ENCODE measurements at places on chromosomes 6 and 20. TPM values are rescaled to one million over a fixed set of nuclear protein-coding genes. Genes with fewer than 3 reads are reported as not detected.

Gene DDO
- total RNA-seq = not detected

Gene SLC22A23
- 0.34 TPM for total RNA-seq

Gene POU3F2
- total RNA-seq = not detected

Gene GGTLC1
- not detected for total RNA-seq

GRCh38 chr6:12814015-12814414 lies 97.4 kb downstream of the PHACTR1 start:
- no peak for DNase-seq

GRCh38 chr6:7247179-7247456 lies 65.9 kb downstream of the SSR1 start:
- DNase-seq = no peak

- no peak for DNase-seq
Observed at GRCh38 chr20:37901240-37901639, 1.7 kb upstream of the VSTM2L start.

DNA sequence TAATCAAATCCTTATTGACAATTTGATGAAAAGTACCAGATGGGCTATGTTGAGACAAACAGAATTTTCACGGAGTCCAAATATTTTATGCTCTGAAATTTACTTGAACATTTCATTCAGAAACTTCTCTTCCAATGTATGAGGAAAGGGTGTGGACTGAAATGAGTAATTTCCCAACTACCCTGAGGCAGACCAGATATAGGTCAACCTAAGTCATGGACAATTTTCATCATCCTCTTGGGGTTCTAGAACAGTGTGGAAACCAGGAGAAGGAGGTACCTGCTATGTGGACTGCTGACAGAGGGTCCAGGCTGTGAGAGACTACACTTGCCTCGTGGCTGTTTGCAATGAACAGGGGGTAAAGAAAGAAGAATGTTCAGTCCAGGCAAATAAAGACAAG lies 323.0 kb downstream of the ESR1 start:
- DNase-seq = no peak

Gene PPP1R16B
- total RNA-seq = 74.9 TPM

Gene VWA7
- 1.6 TPM for total RNA-seq

DNA sequence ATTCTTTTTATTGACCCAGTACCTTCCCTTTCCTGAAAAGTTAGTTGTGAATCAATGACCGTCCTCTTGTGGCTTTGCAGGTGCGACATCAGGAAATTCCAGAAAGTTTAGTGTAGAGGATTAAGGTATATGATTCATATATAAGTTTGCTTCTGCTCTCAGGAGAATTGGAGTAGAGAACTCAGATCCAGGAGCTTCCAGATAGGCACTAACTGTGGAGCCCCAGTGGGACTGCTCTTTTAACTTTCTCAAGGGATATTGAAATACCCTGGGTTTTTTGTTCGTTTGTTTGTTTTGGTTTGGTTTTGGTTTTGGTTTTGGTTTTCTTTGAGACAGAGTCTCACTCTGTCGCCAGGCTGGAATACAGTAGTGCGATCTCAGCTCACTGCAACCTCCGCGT lies 9.5 kb downstream of the TAAR2 start:
- no peak for DNase-seq

DNA sequence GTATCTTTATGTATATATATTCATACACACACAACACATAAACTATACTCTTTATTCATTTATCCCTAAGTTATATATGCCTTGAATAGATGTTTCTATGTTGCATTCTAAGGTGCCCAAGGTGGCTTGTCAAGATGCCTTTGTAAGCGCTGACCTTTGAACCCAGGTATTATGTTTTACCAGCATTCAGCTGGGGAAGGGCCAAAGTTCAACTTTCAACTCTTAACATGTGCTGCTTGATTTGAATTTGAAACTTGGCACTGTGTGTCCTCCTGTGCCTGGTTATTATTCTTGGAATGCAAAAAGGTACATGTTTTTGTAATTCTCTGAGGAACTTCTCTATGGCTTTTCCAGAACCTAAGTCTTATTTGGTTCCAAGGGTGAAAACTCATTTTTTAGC lies 146.5 kb downstream of the EDN1 start:
- DNase-seq = no peak

Gene SALL4
- 0.74 TPM for total RNA-seq

GRCh38 chr20:25508083-25508770 lies 77.1 kb downstream of the NINL start:
- no peak for DNase-seq

- DNase-seq = no peak
Observed at GRCh38 chr6:136549300-136550044, 750 bp downstream of the MAP7 start.

- DNase-seq = no peak
Observed at GRCh38 chr6:23424584-23424983, 701.4 kb upstream of the NRSN1 start.

Gene HLA-DMB
- total RNA-seq = 3.6 TPM

Gene AGER
- 15.5 TPM for total RNA-seq

DNA sequence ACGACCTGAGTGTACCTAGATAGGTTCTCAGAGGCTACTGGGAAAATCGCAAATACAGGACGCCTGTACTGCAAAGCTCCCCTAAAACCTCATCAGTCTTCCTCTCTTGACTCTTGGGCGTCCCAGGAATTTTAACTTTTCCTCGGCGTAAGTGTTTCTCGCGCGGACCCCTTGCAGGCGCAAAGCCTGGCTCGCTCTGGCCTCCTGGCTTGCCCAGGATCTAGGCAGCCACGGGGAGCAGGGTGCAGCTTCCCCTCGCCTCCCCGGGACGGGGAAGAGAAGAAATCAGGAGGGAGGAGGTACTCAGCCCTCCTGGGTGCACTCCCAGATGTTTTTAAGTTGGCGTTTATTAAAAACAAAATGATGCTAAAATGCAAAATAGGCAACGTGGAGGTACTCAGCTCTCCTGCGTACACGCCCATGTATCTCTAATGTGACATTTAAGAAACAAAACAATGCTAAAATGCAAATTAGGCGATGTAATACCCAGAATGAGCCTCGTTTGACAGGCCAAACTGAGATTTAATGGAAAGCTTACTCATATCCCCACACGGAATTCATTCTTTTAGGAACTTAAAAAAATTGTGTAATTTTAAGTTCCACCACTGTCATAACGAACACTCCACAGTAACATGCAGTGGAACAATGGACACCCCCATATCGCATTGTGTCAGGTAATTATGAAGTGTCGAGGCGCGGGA lies 1.6 kb upstream of the SOBP start:
- no peak for DNase-seq

Gene ARMC12
- 1.1 TPM for total RNA-seq

Gene ASIP
- not detected for total RNA-seq

DNA sequence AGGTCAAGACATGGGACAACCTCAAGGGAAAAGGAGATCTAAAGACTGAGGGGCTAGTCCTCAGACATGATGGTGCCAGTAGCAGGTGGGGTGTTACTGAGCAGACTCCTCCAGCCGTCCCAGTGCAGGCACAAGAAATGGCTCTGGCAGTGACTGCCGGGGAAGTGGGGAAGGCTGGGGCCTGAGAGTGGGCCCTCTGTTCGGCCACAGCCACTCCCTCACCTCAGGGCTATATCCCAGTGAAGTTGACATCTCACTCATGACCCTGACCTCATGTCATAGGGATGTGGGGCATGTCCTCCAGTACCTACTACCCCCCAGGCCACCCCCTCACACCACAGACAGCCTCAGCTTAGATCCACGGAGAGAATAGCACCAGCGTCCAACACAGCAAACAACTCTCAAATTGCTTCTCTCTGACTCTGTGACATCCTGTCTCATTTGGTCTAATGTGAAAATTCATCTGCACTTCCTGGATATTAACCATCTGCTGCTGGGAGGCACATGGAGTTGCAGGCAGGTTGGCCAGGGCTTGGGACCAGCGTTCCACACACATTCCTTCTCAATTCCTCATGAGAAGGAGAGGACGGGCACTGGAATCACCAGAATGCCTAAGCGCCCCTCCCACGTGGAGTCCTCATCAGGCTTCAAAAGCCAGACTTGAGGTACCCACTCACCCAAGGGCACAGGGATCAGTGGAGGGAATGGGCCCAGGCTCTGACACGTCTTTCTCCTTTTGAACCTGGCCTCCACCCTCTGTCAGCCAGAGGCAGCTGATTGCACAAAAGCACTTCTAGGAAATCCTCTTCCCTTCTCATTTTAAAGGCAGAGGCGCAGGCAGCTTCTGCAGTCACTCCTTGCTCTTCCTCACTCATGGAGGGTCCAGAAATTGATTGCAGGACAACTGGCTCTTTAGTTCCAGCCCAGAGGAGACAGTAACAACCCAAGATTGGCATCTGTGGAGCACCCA lies 163.6 kb upstream of the CST7 start:
- DNase-seq = no peak

DNA sequence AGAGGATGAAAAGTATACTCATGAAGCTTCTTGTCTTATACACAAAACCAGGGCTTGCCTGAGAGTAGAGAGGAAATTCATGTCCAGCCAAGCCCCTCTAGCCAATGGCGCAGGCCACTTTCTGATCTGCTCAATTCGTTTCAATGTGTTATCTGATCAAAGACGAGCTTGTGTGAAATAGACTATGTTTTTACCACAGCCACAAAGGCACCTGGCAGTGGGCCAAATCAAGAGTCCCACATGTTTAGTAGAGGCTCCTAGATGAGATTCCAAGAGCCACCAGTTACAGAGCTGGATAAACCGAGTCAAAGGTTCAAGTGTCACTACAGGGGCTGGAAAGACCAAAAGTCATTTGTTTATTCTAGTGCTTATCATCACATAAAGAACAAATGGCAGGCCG lies 34.9 kb downstream of the GPLD1 start:
- DNase-seq = no peak

DNA sequence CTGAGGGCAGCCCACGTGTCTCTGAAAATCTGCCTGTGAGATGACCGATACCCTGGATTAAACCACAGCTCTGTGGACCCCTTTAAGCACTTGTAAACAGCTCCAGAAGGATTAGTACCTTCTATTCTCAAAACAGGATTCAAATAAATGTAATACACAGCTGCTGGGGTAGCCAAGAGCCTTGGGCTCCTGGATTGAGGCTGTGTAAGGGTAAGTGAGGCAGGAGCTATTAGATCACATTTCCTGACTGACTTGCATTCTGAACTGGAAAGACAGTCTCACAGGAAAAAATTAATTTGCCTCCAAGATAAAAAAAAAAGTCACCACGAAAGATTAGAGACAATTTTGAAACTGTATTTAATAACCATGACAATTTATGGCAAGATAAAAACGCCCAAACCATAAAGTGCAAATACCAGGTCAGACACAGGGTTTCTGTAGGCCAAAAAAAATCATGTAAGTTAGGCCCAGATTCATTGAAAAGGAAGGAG lies 78.0 kb downstream of the TRMT11 start:
- DNase-seq = no peak

DNA sequence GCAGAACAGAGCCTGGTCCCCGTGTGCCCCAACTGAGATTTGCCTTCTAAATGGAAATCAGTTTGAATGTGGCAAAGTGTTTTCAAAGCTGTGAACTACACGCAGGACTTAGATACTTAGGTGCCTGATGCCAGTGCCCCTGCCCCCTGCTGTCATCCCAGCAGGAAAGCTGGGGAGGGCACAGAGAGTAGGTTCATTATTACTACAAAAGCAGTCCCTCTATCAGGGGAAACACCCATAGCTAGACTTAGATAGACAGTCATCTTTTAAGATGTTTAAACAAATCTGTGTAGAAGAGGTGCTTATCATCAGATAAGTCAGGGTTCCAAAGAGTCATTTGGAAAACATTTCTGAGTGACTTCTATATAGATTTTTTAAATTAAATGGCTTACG lies 155.0 kb upstream of the SNX9 start:
- DNase-seq = no peak

Gene HCK
- not detected for total RNA-seq

GRCh38 chr20:48431653-48432493 lies 395.9 kb downstream of the PREX1 start:
- no peak for DNase-seq

DNA sequence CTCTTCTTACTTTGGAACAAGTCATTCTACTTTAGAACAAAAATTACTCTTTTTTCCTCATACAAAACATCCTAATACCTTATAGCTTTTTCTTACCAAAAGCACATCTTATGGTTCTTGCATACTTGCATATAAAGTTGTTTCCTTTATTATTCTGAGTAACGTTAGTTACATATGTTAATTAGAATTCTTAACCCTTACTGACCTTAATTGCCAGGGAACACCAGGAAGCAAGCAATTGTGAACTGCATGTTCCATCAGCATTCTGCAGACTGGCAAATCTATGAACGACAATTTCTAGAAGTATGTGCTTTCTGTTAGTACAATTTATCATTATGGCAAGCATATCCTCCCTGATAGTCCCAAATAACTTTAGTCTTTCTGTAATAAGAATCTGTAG lies 831.0 kb downstream of the C6orf118 start:
- DNase-seq = no peak

All from activated CD8-positive, alpha-beta T cell treated with anti-CD3 and anti-CD28 coated beads for 36 hours (primary cell).